AG08395 (cell line): ENCODE measurements at places on chromosomes 3 and 15.

GRCh38 chr3:183303690-183304089 is 50.6 kb downstream of the B3GNT5 start:
- no peak for DNase-seq

DNA sequence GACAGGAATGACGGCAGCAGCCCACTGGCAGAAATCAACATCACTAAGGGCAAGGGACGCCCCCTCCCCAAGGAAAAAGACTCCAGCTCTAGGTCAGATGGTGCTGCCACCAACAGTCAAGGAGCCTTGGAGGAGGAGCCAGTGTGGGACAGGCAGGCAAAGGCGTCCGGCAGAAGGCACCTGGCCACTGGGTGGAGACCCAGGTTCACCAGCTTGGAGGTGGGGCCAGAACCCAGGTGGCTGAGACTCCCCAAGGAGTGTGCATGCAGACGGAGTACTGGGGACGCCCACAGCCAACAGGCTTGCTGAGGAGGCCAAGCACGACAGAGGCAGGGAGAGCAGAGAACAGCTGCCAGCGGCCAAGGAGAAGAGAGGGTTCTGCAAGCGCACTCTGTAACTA is 35.2 kb downstream of the PTPN23 start:
- no peak for DNase-seq

- no peak for DNase-seq
Measured at GRCh38 chr3:72761410-72761809, 86.8 kb downstream of the SHQ1 start.

DNA sequence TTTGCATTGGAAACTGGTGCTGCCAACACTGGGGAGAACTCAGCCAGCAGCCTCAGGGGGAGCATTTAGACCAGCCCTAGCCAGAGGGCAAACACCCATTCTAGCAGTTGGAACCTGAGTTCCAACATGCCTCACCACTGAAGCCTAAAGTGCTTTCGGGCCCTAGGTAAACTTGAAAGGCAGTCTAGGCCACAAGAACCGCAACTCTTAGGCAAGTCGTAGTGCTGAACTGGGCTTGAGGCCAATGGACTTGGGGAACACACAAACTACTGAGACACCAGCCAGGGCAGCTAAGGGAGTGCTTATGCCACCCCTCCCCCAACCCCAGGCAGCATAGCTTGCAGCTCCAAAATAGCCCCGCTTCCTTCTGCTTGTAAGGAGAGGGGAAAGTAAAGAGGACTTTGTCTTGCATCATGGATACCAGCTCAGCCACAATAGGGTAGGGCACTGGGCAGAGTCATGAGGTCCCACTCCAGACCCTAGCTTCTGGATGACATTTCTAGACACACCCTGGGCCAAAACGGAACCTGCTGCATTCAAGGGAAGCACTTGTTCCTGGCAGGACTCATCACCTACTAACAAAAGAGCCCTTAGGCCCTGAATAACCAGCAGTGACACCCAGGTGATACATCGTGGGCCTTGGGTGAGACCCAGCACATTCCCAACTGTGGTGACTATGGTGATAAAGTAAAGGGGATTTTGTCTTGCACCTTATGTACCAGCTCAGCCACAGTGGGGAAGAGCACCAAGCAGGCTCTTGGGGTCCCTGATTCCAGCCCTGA is 37.3 kb upstream of the TEX9 start:
- no peak for DNase-seq

DNA sequence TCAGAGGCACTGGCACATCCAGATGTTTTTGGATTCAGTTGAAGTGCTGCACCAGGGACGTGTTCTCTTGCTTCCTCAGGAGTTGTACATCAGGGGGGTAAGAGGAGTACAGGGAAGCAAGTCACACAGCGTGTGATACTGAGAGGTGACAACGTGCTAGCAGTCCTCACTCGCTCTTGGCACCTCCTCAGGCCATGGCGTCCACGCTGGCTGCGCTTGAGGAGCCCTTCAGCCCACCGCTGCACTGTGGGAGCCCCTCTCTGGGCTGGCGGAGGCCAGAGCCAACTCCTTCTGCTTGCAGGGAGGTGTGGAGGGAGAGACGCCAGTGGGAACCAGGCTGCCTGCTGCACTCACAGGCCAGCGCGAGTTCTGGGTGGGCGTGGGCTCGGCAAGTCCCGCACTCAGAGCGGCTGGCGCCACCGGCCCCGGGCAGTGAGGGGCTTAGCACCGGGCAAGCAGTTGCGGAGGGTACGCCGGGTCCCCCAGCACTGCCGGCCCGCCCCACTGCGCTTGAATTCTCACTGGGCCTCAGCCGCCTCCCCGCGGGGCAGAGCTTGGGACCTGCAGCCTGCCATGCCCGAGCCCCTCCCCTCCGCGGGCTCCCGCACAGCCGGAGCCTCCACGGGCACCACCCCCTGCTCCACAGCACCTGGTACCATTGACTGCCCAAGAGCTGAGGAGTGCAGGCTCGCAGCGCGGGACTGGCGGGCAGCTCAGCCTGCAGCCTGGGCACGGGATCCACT is 64.5 kb downstream of the PLD1 start:
- no peak for DNase-seq
